ENCODE measurements at places on chromosomes 12 and 14. TPM values are rescaled to one million over a fixed set of nuclear protein-coding genes. Genes with fewer than 3 reads are reported as not detected.

GRCh38 chr14:54902143-54902520 is 494 bp downstream of the GCH1 start:
- peak; percentile 82 for DNase-seq

DNA sequence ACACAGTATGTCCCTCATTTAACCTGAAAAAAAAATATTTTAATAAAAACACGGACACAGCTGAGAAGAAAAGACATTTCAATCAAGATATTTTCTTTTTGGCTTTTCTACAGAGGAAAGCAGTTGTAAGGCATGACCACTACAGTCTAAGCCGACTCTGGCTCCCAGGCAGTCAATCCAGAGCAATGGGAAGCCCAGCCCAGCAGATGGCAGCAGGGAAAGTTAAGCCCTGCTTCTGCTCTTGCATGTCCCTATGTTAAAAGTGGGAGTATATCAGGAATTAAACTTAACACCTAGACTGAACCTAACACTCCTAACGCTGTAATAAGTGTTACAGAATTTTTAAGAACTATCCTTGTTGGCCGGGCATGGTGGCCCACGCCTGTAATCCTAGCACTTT is 19.5 kb upstream of the HAL start:
- DNase-seq, result peak; percentile 66

Gene ZNF891
- total RNA-seq, result 2.5 TPM

DNA sequence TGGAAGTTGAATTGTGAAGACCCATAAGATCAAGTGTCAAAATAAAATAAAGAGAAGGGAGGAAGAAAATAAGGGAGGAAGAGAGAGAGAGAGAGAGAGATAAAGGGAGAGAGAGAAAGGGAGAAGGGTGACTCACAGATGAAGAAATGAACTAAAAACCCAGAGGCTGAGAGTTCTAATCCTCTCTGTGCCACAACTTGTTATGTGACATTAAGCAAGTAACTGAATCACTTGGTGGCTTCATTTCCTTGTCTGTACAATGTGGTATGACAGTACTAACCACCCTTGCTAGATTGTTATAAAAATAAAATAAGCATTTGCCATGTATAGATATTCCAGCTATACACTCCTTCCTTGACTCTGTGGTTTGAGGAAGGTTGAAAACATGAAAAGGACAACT is 189.0 kb upstream of the FRMD6 start:
- no peak for DNase-seq

Gene CINP
- 13.8 TPM for total RNA-seq

GRCh38 chr14:100914597-100915021 is 11.1 kb upstream of the RTL1 start:
- DNase-seq, result no peak

GRCh38 chr14:91364524-91365270 is 52.9 kb downstream of the CCDC88C start:
- DNase-seq, result no peak

Gene SMCO2
- total RNA-seq, result not detected

Gene DLK1
- total RNA-seq, result not detected

Gene GMFB
- total RNA-seq, result 20.9 TPM

DNA sequence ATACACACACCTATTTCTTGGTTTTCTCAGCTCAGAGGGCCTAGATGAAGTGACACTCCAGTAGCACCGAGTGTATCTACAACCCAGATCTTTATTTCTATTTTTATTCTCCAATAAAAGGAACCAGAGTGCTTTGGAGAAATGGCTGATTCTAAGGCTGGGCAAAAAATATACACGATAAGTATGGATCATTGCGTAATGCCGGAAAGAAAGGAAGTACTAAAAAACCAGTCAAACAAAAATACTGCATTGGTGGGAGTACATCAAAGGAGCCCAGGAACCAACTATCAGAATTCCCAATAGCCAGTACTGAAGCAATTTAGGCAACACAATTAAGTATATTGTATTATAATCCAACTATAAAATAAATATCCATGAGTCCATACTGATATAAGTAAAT is 400.9 kb upstream of the CCDC196 start:
- no peak for DNase-seq

- DNase-seq, result no peak
These were observed 76.1 kb downstream of the NUAK1 start for GRCh38 chr12:106062693-106063092.

Measured in stomach (tissue), 19 donors.